ENCODE measurements at places on chromosomes 6 and 20. TPM values are rescaled to one million over a fixed set of nuclear protein-coding genes. Genes with fewer than 3 reads are reported as not detected.
A peak's percentile ranks its signal among the peaks of the same experiment; 100 is the strongest.

DNA sequence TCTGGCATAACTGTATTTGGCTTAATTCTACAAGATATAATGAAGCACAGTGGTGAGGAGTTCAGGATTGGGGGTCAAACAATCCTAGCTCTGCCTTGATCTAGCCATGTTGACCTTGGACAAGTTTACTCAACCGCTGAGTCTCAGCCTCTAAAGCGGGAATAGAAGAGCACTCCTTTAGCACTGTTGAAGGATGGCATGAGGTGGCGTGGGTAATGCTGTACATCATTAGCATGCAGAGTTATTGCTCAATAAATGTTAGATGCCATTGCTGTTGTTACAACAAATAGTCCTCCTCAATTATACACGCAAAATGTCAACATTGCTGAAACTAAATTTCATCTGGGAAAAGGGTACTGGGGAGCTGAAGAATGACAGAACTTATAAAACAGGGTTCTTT, 78.6 kb downstream of the KIF13A start:
- DNase-seq: no peak

- no peak for DNase-seq
Observed at GRCh38 chr6:132484680-132485018, 28.3 kb downstream of the STX7 start.

DNA sequence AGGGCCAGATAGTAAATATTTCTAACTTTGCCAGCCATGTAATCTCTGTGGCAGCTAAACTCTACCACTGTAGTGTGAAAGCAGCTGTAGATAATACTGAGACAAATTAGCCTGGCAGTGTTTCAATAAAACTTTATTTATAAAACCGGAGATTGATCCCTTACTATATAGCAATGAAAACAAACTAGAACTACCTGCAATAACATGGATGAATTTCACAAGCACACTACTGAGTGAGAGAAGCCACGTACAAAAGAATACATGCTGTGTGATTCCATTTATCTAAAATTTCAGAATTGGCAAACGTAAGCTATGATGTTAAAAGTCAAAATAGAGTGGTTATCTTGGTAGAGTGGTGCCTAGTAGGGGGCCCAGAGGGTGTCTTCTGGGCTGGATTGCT, 198.7 kb upstream of the SGK1 start:
- no peak for DNase-seq

GRCh38 chr6:142838821-142839685, 105.9 kb downstream of the HIVEP2 start:
- DNase-seq: no peak

Gene VSTM2L
- 0.32 TPM for total RNA-seq

DNA sequence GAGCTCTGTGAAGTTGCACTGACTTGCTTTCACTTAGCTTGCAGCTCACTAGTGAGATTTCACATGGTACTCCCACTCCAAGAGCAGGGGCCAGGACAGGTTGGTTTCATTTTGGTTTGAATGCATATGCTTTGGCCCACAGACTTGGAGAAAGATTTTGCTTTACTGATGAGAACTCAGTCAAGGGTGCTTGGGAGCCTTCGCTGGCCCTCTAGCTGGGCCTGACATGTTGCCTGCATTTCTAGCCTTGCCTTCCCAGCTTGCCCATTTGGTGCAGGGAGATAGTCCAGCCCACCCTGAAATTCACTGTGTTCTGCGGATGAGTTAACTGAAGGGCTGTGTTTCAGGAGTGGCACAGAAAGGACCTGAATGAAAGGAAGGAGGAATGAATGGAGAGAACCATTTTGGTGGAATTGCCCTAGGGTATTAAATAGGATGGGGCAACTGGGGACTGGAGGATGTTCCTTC, 1.9 kb downstream of the SGK1 start:
- DNase-seq: no peak

DNA sequence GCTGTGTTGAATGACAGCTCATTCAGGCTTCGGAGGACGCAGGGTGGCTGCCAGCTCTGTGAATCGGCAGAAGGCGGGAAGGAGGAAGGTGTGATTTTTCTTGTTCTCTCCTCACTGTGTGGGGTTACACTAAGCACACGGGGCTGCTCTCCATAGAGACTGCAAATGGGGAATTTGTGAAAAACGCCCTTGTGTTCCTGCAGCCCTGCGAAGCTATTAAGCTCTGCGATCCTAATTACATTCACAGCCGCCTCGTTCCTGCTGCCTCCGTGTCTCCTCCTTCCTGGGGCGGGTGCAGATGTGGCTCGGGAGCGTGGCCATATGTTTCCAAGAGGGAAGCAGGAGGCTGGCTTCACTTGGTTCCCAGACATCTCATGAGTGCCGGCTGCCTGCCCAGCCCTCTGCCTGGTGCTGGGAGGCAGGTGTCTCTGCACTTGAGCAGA, 124.0 kb downstream of the TOX2 start:
- peak; percentile 13 for DNase-seq

DNA sequence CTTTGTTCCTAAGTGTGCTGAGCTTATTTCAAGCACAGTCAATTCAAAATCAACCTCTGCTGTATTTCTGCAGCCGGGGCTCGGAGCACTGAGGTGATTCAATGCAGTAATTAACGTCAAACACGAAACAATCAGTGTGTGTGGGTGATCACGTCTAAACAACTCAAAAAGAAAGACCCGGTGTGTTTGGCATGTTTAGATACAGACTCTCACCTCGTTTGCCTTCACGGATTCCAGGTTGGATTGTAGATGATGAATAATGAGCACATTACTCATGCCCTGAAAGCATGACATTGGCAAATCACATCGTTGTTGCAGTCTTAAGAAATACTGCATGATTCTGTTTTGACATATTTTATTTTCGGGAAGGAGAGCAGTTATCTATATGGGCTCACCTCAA, 231.0 kb downstream of the QKI start:
- DNase-seq: no peak

GRCh38 chr6:163813979-163814493, 399.5 kb downstream of the QKI start:
- no peak for DNase-seq

Gene PRRC2A
- total RNA-seq: 84.2 TPM

- peak; percentile 16 for DNase-seq
Observed at GRCh38 chr20:51994751-51995417, 192.6 kb upstream of the SALL4 start.

Gene CD93
- under 0.01 TPM for total RNA-seq

GRCh38 chr6:132598473-132598872, 8.9 kb upstream of the TAAR5 start:
- DNase-seq: no peak

Gene MYBL2
- total RNA-seq: 11.7 TPM

DNA sequence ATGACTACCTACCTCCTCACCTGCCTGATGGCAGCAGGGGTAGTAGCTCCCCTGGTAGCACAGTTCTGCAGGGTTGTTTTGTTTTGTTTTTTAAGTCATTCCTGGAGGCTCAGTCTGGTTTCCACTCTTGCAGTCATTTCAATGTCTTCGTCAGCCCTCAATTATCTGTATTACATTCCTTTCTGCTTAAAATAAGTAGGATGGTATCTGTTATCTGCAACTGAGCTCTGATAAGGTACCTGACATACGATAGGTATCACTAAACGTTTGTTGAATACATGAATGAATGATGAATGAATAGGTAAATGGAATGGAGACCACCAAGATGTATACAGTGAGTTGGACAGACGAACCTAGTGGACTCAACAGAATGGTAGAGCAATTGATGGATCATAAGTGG, 7.2 kb upstream of the CLPSL2 start:
- no peak for DNase-seq

- peak; percentile 94 for DNase-seq
Observed at GRCh38 chr6:32092760-32093497, 16.2 kb downstream of the TNXB start.

DNA sequence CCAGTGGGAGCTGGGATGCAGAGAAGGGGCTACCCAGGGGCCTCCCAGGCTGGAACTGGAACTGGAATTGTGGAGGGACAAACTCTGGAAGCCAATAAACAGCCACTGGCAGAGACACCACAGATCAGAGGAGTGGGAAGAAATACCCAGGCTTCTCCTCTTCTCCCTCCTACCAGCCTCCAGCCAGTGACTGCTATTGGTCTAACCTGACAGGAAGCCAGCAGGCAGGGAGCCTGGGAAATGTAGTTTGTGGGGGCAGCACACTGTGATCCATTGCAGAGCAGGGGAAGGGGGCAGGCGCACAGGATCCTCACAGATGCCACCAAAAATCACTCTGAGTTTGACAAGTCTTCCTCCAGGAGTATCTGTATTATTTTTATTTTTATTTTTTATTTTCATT, 12.1 kb upstream of the MLN start:
- peak; percentile 13 for DNase-seq

GRCh38 chr20:60446267-60447111, 488.3 kb downstream of the CDH26 start:
- no peak for DNase-seq

Gene OPN5
- total RNA-seq: not detected

GRCh38 chr6:53426667-53427270, 78.0 kb upstream of the ELOVL5 start:
- no peak for DNase-seq

GRCh38 chr6:147693181-147693580, 184.7 kb downstream of the SAMD5 start:
- no peak for DNase-seq

DNA sequence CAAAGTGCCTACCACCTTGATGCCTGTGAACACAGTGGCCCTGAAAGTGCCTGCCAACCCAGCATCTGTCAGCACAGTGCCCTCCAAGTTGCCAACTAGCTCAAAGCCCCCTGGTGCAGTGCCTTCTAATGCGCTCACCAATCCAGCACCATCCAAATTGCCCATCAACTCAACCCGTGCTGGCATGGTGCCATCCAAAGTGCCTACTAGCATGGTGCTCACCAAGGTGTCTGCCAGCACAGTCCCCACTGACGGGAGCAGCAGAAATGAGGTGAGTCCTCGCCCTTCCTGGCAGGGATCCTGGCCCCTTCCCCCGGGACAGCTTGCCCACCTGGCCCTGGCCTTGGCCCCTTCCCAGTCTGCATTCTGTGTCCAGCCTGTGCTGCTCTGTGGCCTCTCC, 17.9 kb downstream of the MAVS start:
- DNase-seq: no peak

Gene FOXF2
- total RNA-seq: not detected

GRCh38 chr6:63598049-63599036, 26.1 kb downstream of the LOC128125822 start:
- DNase-seq: peak; percentile 57

DNA sequence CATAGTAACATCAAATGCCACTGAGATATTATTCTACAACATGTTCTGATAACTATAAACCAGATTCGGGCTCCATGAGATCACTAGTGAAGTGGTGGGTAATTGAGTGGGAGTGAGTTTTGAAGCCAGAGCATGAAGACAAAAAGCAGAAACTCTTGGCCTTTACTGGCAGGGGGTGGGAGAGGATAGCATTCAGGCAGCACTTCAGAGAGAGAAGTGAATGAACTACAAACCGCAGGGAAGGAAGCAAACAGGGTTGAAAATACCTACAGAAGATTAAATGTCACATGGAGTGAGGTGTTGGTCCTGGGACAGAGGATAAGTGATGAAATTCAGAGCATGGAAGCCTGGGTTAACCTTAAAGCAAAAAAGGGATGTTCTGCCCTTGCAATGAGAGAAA, 250.0 kb downstream of the EPM2A start:
- DNase-seq: no peak

GRCh38 chr6:52595796-52596130, 18.9 kb upstream of the TRAM2 start:
- DNase-seq: no peak

Gene PMEPA1
- 0.86 TPM for total RNA-seq

DNA sequence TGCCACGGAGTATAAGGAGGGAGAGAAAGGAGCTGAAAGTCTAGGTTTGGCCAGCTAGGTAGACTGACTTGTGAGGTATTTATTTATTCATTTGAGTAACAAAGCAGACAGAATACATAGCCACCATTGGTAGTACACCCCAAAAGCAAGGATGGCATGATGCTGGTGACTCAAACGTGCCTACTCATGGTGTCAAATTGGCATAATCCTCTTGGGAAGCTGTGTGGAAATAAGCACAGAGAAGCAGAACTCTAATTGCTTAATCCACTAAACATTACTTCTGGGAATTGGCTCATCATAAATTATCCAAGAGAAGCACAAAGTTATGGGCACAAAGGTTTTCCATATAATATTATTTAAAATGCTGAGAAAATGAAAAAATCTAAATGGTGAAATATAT, 2.5 kb downstream of the DEFB132 start:
- DNase-seq: no peak

GRCh38 chr6:148491638-148492251, 149.1 kb downstream of the SASH1 start:
- DNase-seq: no peak

DNA sequence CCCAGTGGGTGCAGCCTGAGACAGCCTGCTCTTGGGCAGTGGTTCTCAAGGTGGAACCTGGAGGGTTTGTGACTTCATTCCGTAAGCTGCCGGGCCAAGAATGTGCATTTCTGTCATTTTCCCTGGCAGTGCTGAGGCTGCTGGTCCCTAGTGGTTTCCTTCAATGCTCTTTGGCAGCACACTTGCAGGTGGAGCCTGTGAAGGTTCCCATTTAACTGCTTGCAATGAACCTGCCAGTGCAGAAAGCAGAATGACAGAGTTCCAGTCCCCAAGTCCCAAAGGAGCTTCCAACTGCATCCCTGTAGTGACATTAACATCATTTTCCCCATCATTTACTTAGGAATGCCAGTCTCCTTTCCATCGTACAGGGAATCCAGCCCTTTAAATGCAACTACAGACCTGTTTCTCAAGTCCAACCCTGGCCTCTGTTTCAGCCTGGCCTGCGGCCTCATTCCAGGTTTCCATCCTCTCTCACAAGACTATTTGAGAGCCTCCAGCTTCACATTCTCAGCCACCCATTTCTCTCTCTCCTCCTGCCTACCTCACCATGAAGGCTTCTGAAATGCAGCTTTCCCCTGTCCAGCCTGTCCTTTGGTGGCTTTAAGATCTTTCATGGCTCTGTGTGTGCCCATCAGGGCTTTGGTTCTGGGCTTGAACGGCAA, 149.7 kb upstream of the GGTLC1 start:
- no peak for DNase-seq

Gene SIRPD
- total RNA-seq: under 0.01 TPM

DNA sequence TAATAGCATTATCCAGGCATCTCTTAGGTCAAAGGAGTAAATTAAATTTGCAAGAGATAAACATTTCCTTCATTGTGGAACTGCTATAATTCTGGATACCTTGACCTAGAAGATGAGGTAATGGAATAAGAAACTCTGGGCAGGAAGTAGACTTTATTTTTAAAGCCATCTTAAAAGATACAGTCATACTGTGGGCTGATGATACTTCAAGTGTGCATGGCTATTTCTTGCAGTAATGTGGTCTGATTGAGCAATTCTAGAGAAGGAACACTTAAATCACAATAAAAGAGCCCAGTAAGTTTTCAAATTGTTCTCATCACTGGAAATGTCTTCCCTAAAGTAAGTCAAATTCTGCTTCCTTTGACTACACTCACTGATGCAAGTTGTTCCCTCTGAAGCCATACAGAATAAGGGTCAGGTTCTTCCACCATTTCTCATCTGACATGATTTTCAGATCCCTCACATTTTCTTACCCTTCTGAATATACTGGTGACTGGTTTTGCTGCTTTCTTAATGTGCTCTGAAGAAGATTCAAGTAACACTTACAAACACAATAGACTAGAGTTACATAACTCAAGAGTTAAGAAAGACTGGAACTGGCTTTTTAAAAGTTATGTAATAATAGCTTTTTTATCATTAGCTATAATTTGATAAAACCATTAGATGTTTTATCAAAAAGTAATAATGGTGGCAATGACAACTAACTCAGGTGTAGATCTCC, 62.6 kb upstream of the TMEM244 start:
- peak; percentile 43 for DNase-seq

GRCh38 chr6:8069151-8069550, 5.0 kb upstream of the BLOC1S5 start:
- no peak for DNase-seq
